DMS 273 treated with DMSO at 0.1 percent for 48 hours (cell line): ENCODE measurements at places on chromosomes 7 and 10.

GRCh38 chr10:21170216-21170615 is 273.1 kb upstream of the NEBL start:
- no peak for DNase-seq

DNA sequence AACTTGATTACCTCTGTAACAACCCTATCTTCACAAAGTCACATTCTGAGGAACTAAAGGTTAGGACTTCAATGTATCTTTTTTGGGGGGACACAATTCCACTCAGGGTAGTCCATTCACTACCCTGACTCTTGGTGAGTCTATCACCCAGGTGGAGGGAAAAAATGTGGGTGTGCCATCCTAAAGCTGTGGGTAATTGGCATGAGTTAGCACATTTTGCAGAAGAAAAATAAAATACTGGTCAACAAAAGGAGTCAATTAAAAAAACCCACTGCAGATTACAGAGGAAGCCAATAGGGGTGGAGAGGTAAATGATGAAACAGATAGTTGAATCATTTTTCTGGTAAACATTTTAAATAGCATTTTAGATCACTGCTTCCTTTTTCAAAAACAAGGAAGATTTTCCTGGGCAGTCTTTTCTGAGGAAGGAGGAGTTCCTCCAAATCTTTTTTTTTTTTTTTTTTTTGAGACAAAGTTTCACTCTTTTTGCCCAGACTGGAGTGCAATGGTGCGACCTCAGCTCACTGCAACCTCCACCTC is 5.1 kb upstream of the BLVRA start:
- no peak for DNase-seq

GRCh38 chr7:130649004-130649790 is 19.4 kb downstream of the COPG2 start:
- no peak for DNase-seq

GRCh38 chr7:106962751-106963150 is 81.8 kb upstream of the PRKAR2B start:
- DNase-seq = no peak

GRCh38 chr10:114115661-114116445 is 58.1 kb downstream of the CCDC186 start:
- no peak for DNase-seq
